ENCODE measurements at places on chromosomes 4 and X.

- no peak for DNase-seq
Observed at GRCh38 chr4:77699731-77700210, 94.2 kb downstream of the CXCL13 start.

DNA sequence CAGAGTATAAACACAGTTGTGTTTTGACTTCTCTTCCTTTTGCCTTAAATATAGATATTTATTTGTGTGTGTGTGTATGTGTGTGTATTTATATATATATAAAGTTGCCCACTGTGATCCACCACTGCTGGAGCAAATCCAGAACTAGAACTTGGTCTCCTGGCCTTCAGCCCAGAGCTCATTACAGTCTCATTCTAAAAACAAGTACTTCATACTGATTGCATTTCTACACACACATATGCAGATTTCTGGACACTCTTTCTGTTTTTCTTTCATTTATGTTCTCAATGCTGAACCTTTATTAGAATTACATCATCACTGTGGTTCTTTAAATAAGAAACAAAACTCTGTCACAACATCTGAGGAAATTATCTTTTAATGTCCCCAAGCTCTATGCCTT lies 381 bp downstream of the TXK start:
- DNase-seq: no peak

DNA sequence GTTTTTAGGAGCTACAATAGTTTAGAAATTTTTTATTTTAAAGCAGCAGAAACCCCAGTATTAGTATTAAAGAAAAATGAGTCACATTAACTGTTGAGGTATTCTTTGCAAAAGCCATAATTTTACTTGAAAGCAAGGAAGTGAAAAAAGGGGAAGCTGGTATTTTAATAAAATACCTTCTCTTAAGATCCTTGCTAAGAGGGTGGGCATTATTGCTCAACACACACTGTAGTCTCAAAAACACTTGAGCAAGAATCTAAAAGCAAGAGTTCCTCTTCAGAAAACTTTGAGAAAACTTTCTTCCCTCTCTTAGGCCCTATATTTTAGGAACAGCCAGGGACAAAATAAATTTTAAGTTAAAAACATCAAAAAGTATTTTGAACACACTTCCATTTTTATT lies 259.4 kb upstream of the DIAPH2 start:
- DNase-seq: no peak

DNA sequence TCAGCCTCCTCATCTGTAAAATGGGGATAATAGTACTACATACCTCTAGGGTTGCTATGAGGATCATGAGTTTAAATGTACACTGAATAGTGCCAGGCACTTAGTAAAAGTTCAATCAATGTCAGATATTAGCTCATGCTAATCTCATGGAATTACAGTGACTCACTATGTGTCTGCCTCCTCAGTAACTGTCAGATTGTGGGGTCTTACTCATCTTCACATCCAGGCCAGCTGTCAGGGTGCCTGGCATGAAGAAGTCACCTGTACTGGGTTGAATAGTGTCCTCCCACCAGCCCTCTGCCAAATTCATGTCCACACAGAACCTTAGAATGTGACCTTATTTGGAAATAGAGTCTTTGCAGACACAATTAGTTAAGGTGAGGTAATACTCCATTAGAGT lies 54.3 kb upstream of the STIM2 start:
- DNase-seq: no peak

- DNase-seq: no peak
Observed at GRCh38 chr4:148790691-148791090, 348.5 kb upstream of the NR3C2 start.

DNA sequence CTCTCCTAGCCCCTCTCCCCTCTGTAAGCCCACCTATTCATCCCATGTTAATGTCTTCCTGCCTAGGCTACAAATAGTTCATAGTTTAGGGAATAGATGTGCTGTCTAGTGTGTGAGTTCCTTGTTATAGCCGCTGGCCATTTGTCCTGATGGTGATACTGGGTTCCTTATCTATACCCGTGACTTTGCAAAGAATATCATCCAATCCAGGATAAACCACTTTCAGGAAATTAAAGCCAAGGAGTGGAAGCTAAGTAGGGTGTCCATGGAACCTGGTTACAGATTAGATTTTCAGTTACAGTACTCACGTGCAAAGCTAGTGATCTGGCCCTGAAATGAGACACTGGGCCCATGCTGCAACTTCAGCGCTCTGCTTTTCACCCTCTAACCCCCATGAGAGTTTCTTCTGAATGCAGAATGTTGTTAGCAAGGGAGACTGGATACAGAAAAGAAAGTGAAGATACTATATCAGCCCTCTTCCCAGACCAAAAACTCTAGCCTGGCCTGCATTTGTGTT lies 111.4 kb downstream of the TMEM164 start:
- no peak for DNase-seq

- peak; percentile 45 for DNase-seq
Observed at GRCh38 chr4:122450847-122451246, 5.7 kb downstream of the IL2 start.

DNA sequence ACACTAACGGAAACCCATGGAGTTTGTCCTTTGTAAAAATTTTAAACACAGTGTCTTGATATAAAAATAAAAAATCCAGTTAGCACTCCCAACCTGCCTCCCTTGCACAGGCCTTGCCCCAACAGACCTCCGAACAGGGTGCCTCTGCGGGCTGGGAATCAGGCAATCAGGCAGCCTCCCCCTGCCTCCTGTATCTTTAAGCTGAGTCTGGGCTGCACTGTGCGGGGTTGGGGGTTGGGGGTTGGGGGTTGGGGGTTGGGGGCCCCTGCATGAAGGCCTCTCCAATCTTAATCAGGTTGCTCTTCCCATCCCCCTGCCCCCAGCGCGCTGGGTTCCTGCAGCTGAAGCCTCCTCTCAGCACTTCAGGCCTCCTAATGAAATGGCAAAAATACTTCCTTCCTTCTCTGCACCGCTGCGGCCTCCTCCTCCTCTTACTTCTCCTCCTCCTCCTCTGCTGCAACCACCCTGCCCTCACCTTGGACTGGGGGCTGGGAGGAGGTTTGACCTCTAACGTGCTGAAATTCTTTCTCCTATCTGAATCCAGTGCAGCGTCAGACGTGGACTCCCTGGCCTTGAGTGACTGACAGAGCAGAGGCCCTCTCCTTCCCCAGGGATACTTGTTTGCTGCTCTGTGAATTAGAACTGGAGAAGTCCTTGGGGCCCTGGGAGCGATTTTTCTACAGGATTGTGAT lies 26.6 kb downstream of the NLGN3 start:
- no peak for DNase-seq

GRCh38 chr4:53622739-53623151 lies 31.5 kb upstream of the LNX1 start:
- no peak for DNase-seq

GRCh38 chrX:41332408-41333002 lies 1.5 kb upstream of the DDX3X start:
- no peak for DNase-seq

- no peak for DNase-seq
Observed at GRCh38 chrX:119228512-119229252, 7.4 kb upstream of the PGRMC1 start.

DNA sequence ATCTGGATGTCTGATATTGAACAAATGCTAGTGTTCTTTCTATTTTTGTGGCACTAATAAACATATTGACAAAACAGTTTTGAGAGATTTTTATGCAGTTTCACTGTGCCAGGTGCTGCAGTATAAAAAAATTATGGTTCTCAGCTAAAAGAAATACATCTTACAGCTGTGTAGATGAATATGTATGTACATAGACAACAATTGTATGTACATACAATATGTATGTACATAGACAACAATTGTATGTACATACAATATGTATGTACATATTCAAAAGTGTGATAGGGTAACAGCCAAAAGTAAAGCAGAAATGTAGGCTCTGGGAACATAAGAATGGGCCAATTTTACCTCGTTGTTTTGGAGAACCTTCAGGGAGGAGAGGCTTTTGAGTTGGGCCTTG lies 390.0 kb upstream of the RPS6KA3 start:
- no peak for DNase-seq

- DNase-seq: no peak
Observed at GRCh38 chr4:74724979-74725378, 69.3 kb downstream of the BTC start.

GRCh38 chr4:146329050-146329716 lies 114.8 kb downstream of the REELD1 start:
- no peak for DNase-seq

DNA sequence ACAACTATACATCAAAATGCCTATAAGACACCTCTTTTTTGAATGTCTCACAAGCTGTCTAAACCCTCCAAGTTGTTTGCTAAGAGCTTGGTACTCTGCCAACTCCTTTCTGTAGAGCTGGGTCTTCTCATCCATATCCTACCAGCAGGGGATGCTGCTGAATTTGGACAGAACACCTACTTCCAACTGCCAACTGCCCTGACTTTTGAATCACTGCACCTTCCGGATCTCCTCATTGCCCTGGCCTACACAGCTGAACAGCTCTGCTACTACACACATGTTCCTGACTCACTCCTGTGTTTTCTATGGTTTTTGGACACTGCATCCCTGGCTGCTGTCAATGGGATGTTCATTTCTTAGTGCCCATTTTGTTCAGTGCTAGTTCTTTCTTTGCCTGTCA lies 18.7 kb downstream of the FAM184B start:
- no peak for DNase-seq

DNA sequence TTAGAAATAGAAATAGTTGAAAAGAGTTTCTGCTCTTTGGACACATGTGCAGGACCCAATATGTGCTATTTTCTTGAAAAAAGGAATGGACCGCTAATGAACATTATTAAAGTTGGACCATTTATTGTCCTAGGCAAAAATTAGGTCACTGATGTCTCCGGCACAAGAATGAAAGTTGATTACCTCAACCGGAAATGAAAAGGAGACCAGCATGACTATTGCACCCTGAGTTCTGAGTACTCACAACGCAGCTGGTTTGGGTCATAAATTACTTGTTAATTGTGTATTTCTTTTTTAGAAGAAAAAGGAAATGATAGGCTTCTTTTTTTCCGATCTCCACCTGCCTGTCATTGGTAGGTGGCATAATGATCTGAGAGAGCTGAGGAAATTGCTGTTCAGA lies 232.7 kb downstream of the ARHGAP24 start:
- DNase-seq: no peak

- DNase-seq: no peak
Observed at GRCh38 chr4:106875340-106875739, 160.8 kb downstream of the DKK2 start.

All from activated naive CD4-positive, alpha-beta T cell treated with anti-CD3 and anti-CD28 coated beads, Interleukin-2, amount 50 U/mL, for 16 hours (primary cell).